ENCODE measurements at places on chromosomes 16 and 17.

- no peak for DNase-seq
These were observed 4.1 kb downstream of the KRT10 start for GRCh38 chr17:40818343-40818732.

GRCh38 chr16:11412175-11412904 lies 67.1 kb downstream of the RMI2 start:
- no peak for DNase-seq

DNA sequence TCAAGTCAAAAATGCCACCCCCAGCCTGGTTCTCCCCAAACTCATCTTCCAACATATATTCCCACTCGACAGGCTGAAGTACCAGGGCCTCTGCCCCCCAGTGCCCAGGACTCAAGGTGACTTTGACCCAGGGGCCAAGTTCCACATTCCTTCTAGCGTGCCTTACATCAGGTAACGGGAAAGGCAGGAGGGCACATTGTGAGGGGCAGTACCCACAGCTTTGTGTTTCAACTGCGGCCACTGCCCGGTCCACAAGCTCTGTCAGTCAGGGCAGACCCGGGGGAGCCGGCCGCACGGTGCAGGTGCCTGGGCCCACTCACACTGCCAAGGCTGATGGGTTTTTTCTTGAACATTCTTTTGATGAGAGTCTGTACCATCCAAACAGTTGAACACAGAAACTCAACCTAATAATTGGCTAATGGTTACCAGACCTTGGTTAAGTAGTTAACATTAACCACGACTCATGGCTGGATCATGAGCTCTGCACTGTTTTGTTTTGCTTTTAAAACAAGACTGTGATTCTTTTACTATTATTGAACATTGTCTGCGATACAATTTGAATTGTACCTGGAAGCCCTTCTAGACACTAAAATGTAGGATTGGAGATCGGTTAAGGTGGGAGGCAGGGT lies 17.6 kb downstream of the ACE start:
- no peak for DNase-seq

DNA sequence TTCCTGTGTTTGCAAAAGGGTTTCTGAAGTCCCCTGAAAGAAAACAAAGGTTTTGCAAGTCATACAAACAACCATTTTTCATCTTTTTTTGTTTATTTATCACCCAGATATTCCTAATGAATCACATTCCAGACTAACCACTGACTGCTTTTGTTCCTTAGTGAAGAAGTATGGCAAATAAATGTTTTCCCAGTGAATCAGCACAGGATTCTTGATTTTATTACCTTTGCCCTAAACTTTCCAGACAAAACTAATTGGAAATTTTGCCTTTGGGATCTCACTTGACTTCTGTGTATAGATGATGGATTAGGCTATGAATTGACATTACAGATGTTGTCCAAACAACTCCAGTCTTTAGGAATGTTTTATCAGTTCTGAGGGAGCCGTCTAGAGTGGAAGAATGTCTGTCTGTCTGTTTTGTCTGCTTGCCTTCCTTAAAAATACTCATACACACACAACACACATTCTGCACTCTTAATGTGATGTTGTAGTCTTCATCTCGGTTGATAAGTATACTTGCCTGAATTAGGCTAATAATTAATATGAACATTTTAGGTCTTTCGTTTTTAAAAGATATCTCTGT lies 48.9 kb downstream of the VMP1 start:
- DNase-seq, result no peak

- DNase-seq, result no peak
These were observed 5.1 kb upstream of the CALCOCO2 start for GRCh38 chr17:48825446-48826381.

- peak; percentile 96 for DNase-seq
These were observed 117.4 kb downstream of the HIC1 start for GRCh38 chr17:2172077-2172851.

- DNase-seq, result no peak
These were observed 104.2 kb downstream of the CDK5R1 start for GRCh38 chr17:32590974-32591373.

GRCh38 chr17:39116224-39116623 lies 35.2 kb downstream of the PLXDC1 start:
- DNase-seq, result no peak

- DNase-seq, result no peak
These were observed 18.9 kb downstream of the DNAJA2 start for GRCh38 chr16:46954562-46954961.

GRCh38 chr17:58534901-58535421 lies 20.5 kb upstream of the MTMR4 start:
- DNase-seq, result no peak

- DNase-seq, result no peak
These were observed 390 bp downstream of the SEZ6L2 start for GRCh38 chr16:29898804-29899515.

DNA sequence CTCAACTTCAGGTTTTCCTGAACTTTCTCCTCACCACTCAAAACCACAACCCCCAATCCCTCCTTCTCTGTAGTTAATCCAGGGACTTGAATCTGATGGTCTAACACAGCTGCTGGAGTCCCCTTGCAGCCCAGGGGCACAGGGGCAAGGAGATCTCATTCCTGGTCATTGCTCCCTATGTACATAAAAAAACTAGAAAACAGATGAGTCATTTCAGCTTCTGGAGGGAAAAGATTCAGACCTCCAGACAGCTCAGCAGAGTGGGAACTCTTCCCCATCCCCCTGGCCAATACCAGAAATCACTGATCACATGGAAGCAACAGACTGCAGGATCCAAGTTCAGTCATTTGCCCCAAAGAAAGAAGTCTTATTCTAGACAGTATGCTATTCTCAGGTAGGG lies 62.1 kb downstream of the DYNLRB2 start:
- DNase-seq, result no peak

DNA sequence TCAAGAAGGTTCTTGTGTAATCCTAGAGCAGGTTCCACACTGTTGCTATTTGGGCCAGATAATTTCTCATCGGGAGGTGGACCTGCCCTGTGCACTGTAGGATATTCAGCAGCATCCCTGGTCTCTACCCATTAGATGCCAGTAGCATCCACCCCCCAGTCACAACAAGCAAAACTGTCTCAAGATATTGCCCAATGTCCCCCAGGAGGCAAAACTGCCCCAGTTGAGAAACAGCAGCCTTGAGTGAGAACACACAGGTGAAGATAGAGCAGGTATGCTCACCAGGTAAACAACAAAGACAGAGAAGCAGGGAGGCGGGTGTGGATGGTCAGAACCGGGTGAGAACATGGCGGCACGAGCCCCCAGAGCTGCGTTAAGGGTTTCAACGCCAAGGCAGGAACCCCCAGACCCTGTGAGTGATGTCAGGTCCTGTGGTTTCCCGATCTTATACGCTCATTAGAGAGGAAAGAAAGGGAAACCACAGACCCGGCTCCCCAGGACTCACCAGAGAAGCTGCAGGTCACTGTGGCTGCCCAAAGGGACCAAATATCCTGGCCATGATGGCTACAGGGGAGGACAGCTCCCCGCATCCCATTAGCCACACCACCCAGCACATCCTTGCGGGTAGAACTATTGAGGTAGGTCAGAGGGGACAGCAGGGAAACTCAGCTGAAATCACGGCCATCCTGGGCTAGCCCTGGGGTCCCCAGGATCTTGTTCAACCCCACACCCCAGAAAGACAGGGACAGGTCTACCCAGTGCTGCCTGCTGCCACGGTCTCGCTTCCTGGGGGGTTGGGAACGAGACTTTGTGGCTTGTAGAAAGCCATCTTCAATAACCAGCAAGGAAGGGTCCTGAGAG lies 21.2 kb downstream of the CDC42EP4 start:
- no peak for DNase-seq

GRCh38 chr16:27918755-27919154 lies 144.8 kb downstream of the GSG1L start:
- DNase-seq, result no peak

DNA sequence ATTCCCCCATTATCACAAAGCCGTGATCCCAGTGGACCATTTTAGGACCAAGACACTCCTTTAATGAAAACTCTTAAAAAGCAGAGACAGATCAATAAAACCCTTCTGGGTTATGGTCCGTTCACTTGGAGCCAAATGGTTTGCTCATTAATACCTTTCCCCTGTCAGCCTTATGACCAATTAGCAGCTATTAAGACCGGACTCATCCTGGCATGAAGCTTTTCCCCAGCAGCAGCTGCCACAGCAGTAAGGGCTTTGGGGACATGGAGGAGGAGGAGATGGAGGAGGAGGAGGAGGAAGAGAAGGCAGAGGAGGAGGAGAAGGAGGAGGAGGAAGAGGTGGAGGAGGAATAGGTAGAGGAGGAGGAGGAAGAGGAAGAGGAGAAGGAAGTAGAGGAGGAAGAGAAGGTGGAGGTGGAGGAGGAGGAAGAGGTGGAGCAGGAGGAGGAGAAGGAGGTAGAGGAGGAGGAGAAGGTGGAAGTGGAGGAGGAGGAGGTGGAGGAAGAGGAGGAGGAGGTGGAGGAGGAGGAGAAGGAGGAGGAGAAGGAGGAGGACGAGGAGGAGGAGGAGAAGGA lies 50.1 kb upstream of the IRX3 start:
- no peak for DNase-seq

DNA sequence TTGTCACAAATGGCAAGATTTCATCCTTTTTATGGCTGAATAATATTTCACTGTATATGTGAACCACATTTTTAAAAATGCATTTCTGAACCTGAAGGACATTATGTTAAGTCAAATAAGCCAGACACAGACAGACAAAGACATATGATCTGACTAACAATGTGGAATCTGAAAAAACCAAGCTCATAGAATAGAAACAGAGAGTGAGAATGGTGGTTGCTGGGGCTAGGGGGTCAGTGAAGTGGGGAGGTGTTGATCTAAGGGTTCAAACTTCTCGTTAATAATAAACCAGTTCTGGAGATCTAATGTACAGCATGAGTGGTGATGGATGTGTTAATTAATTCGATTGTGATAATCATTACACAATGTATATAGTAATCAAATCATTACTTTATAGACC lies 475.1 kb downstream of the WWOX start:
- no peak for DNase-seq

DNA sequence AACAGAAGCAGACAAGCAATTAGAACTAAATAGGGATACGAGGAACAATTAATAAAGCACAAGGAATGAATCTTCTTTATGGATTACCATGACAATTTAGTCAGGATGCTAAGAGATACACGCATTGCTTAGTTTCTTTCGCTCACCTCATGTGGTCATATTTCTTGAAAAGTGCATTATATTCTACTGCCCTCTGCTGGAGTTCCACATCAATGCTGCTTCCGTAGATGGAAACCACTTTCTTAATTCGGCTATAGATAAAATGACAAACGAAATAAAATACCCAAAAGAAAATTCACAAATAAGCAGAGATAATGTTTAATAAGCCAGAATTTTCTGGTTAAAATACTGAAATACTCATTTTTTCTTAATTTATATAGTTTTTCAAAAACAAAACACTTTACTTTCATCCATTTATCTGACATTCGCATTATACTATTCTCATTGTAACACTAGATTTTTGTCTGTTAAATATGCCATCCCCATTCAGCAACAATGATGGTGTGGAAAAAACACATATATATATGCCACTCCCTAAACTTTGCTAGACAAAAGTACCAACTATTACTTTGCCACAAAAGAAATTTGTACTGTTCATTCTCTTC lies 22.0 kb upstream of the PHLPP2 start:
- no peak for DNase-seq

- no peak for DNase-seq
These were observed at the start of gene THRA for GRCh38 chr17:40062329-40063186. THRA (plus strand) TSS chr17:40062965; CDS start chr17:40074489, 11,524 bp downstream.

DNA sequence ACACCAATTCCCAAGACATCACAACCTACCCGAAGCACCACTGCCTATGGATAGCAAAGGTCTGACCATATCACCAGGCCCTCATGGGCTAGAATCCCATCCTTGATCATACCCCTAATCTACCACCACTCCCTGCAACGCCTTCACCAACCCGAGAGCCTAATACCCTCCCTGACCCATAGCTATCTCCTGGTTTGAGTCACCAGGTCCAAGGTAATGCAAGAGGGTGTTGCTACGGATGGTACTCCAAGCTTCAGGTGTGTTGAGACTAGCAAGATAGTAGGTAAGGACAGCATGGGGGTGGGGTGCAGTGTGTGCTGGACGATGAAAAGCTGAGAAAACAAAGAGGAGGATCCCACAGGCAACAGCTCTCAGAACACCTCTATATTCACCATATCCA lies 258.0 kb downstream of the ZFHX3 start:
- DNase-seq, result no peak

- no peak for DNase-seq
These were observed 1.7 kb upstream of the NLRC3 start for GRCh38 chr16:3578610-3579551.

DNA sequence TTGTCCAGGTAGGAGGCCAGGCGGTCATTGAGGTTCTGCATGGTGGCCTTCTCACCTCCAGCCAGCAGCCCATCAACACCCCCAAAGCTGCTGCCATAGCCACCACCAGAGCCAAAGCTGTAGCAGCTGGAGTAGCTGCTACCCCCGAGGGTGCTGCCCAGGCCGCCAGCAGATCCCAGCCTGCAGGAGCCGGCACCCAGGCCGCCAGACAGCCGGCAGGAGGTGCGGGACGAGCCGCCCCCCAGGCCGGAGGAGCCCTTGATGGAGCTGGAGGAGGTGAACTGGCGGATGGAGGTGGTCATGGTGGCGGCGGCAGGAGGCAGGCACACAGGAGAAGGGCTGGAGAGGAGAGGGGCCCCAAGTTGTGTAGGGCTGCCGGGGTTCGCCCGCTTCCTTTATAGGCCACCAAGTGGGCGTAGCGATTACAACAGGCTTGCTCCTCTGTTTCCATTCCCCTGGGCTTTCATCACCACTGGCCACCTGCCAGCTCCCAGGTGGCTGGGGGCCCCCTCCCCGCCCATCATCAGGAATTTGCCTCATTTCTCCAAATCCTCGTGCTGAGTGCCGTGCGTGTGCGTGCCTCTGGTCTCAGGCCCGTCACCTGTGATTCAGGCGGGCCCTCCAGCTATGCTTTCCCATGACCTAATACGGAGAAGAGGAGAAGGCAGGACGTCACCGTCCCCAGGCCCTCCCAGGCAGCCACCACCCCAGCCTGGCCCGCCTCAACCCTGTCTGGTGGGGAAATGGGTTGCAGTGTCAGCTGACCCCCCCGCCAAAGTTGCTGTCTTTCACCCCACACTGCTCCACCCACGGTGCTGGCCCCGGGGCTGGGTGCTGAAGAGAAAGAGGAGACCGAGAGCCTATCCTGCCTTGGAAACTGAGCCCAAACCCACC lies at the start of gene KRT17:
Gene KRT17, minus strand, starts transcription at position 368 of the 894 bp plus-strand sequence. Its CDS starts 66 bp downstream, at position 302.
- no peak for DNase-seq

- no peak for DNase-seq
These were observed 109.5 kb downstream of the CDH8 start for GRCh38 chr16:61926766-61927165.

DNA sequence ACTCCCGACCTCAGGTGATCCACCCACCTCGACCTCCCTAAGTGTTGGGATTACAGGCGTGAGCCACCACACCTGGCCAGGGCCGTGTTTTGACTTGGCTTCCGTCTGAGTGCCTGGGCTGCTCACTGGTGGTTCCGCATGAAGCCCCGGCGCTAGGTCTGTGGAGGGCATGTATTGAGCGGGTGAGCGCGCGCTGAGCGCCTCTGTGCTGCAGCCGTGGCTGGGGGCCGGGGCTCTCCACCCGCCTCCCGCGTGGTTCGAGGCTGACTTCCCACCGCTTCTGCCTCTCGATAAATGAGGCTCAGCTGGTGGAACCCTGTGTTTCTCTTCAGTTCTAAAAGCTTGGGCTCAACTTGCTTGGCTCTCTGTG lies 38.9 kb upstream of the ATP2A3 start:
- no peak for DNase-seq

Measured in AG09319 (cell line).